ENCODE measurements at places on chromosomes 5 and 9. TPM values are rescaled to one million over a fixed set of nuclear protein-coding genes. Genes with fewer than 3 reads are reported as not detected.

RLN2 gene
- polyA plus RNA-seq, result 0.59 TPM

- no peak for DNase-seq
Measured at GRCh38 chr9:34948451-34948850, 9.6 kb upstream of the PHF24 start.

C9 gene
- not detected for polyA plus RNA-seq

GRCh38 chr9:80792726-80793125 is 896.6 kb downstream of the TLE1 start:
- no peak for DNase-seq

INSL6 gene
- polyA plus RNA-seq, result not detected

All from right cardiac atrium (tissue), 5 donors.